ENCODE measurements at places on chromosomes 3 and 15.
A peak's percentile ranks its signal among the peaks of the same experiment; 100 is the strongest.

- peak; percentile 39 for DNase-seq
These were observed 60.6 kb upstream of the PLCL2 start for GRCh38 chr3:16824081-16824696.

GRCh38 chr3:126067959-126068358 is 16.0 kb downstream of the SLC41A3 start:
- no peak for DNase-seq

- no peak for DNase-seq
These were observed 12.7 kb downstream of the PLXND1 start for GRCh38 chr3:129593595-129594339.

GRCh38 chr15:80990955-80991354 is 1.3 kb upstream of the MESD start:
- no peak for DNase-seq

DNA sequence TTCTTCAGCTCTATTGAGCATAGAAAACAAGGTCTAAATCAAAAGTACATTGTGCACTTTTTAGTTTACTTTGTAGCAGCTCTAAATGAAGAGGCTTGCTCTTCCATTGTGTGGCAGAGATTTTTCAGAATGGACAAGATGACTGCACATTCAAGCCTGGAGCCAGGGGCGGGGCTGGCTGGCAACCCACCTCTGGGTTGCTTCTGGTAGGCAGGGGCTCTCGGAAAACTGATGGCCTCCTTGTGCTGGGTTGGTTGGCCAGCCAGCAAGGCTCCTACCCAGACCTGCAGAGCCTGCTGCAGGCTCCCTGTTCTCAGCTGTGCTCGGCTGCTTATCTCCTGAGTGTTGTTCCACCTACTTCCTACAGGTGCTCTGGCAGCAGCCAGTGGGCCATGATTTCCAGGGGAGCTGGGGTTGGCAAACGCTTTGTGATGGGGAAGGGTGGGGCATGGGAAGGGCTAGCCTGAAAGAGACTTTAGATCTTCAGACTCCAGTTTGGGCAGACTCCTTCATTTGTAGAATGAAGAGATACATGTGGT is 8.8 kb downstream of the BSN start:
- DNase-seq, result no peak

GRCh38 chr15:66138096-66138783 is 115.3 kb downstream of the MEGF11 start:
- no peak for DNase-seq

DNA sequence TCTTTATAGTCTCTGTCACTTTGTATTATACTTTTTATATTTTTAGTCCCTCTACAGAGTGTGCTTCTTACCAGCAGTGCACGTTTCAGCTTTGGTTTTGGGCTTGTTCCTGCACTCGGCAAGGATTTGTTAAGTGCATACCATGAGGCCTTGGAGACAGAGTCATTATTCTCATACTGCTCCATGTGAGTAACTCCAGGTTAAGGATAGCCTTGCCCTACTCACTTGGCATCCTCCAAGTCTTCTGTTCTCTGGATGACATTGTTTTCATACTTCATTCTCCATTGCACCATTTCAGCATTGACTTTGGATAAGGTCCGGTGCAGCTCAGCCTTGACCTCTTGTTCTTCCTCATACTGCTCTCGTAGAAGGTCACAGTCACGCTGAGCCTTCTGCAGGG is 96.4 kb downstream of the MYH15 start:
- no peak for DNase-seq

DNA sequence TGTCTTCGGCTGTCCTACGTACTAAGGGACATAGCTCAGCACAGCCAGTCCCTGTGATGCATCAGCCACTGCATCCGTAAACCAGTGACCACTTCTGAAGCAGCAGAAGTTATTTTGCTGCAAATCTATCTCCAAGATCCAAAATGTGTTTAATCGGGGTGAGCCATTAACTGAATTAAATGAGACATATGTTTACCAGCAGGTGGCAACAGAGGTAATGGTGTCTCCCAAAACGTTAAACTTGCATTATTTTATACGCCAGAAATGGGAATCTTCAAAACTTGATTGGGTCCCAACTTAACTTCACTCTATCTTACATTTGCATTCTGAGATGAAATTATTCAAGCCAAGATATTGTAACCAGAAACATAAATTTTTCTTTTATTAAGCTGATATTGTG is 75.3 kb upstream of the BOC start:
- DNase-seq, result no peak

GRCh38 chr3:142040941-142041491 is 108.3 kb downstream of the TFDP2 start:
- no peak for DNase-seq

GRCh38 chr3:78647726-78648125 is 1120.1 kb downstream of the ROBO1 start:
- no peak for DNase-seq

- DNase-seq, result no peak
These were observed 15.0 kb downstream of the MBNL1 start for GRCh38 chr3:152283492-152284381.

DNA sequence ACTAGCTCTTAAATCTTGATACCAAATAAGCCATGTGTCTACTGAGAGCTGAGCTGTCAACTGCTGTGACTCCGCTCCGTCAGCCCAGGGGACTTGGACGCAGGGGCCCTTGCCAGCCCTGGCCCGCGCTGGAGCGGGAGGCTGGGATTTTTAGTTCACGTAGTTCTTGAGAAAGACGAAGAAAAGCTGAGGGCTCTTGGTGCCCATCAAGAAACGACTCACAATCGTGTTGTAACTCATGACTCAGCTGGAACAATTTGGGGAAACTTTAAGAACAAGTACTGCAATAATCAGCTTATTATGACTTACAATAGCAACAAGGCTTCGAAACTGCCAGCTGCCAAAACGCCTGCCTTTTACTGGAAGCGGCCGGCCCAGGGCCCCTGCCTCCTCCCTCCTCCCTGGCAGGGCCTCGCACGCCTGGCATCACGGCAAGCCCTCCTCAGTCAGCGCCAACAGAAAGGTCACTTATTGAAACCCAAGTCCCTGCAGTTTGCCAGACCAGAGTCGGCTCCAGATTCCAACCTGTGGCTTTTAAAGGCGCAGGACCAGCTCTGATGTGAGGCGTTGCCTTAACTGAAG is 60.3 kb downstream of the RGMA start:
- DNase-seq, result no peak

- no peak for DNase-seq
These were observed 102.5 kb downstream of the PDCD6IP start for GRCh38 chr3:33900809-33901505.

- no peak for DNase-seq
These were observed 11.8 kb upstream of the SLC6A11 start for GRCh38 chr3:10804183-10804648.

DNA sequence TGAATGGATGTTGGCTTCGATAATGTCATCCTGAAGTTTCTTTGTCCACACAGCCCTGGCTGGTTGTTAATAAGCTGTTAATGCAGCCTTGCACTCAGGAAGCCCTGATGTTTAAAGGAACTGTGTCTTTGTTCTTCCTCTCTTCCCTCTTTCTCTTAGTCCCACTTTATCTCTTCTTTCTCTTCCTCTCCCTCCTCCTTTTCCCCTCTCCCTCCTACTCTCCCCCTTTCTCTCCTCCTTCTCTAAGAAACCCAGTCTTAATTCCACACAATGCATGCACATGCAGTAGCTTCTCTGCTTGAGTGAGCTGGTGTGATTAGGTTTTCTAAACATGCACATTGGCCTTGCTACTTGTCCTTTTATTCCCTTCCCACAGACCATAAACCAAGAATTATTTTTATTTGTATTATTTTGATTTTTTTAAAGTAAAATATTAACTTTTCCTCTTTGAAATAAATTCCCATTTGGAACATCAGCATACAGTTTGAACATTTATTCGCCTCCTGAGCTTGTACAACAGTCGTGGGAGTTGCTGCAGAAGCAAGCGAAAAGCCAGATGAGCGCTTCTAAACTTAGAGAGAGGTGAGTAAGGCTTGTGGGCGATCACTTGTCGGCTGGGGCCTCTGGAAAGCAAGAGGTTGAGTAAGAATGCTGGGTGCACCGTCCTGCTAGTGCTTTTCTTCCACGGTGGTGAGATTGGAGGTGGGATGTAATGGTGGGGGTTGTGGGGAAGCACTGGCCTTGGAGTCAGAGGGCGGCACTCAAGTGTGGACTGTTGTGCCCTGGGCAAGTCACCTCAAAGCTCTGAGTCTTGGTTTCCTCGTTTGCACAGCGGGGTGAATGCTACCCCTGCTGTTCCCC is 7.2 kb downstream of the GHRL start:
- no peak for DNase-seq

DNA sequence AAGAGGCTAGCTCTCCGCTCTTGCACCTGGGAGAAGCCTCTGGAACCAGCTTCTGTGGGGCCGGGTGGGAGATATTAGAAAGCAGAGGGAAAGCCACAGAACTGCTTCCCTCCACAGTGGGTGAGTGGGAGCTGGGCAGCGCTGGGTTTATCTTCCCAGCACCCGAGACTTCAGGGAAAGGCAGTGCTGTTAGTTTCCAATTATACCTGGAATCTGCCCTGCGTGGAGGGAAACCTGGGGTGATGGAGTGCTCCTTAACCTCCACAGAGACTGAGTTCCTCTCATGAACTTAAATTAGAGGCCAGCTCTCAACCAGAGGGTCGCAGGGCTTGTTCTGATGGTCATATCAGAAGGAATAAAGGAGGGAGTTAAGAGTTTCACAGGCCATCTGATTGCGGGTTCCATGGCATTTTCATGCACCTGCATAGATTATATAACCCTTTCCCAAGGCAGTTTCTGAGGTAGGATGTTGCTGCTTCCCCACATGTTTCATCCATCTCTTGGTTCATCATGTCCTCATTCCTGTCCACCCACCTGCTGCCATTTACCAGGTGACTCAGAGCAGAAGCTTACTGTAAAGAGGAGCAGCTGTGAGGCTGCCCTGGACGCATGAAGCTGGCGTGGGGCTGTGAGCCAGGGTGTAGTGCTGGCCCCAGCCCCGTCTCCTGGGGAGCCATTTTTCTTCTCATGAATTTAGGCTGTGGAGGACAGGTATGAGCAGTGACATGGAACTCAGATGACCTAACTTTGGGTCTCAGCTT is 42.5 kb downstream of the CA12 start:
- DNase-seq, result no peak

- DNase-seq, result no peak
These were observed 25.2 kb downstream of the TMEM202 start for GRCh38 chr15:72423256-72423655.

- no peak for DNase-seq
These were observed 17.5 kb upstream of the GNAT1 start for GRCh38 chr3:50173685-50174516.

DNA sequence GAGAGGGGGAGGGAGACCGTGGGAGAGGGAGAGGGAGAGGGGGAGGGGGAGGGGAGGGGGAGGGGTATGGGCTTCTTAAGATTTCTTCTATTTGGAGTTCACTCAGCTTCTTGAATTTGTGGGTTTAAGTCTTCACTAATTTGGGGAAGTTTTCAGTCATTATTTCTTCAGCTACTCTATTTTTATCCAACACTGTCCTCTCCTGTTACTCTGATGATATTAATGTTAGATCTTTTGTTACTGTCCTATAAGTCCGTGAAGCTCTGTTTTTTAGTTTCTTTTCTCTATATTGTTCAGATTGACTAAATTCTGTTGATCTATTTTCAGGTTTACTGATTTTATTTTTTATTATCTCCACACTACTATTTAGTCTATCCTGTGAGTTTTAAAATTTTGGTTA is 351.5 kb upstream of the TPM1 start:
- no peak for DNase-seq

- DNase-seq, result no peak
These were observed 78.9 kb upstream of the GSK3B start for GRCh38 chr3:120173056-120173675.

DNA sequence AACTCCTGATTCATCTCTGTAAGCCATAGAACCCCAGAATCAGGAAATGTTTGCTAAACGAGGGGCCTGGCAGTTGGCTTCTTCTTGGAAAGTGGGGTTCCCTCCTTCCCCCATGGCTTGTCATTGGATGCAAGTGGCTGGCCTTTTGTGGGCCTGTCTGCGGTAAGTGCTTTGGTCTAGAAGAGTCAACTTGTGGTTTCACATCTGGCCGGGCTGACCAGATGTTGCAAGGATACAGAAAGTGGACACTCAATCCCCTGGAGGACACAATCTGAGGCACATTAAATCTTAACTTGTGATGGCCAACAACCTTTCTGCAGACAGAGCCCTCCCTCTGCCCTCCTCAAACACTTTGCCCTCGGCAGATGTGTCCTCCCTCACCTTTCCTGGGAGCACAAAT is 1.1 kb downstream of the FAH start:
- DNase-seq, result no peak

DNA sequence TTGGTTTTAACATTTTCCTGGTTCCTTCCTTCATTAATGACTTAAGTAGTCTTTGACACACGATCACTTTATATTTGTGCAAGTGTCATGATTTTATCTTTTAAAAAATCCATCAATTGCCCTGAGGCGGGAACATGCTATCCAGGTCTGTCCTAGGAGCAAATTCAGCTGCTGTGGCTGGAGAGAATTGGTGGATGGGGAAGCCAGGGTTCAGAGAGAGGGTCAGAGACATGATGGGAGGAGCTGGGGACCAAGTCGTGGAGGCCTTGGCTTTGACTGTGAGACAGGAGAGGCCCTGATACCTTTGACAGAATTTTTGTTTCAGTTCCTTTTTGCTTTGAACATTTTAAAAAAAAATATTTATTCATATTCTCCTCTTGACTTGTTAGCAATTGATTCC is 89.0 kb downstream of the CHRNA7 start:
- no peak for DNase-seq

DNA sequence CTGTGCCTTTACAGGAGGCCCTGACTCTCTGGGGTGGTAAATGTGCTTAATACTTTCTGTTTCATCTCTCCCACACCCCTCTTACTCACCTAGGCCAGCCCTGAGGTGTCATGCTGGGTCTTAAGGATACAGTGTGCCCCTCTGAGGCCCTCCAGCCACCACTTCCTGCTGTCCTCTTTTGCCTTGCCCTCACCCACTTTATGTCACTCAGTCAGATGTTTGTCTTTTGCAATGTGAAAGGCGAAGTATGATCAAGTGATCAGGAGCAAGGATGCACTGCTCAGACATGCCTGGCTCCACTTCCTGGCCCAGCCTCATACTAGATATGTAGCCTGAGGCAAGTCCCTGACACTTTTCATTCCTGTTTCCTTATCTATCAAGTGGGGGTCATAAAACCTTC is 339.0 kb upstream of the NR2E3 start:
- no peak for DNase-seq

- no peak for DNase-seq
These were observed 359.6 kb downstream of the NTRK3 start for GRCh38 chr15:87896936-87897335.

GRCh38 chr15:29091666-29092065 is 178.0 kb downstream of the NSMCE3 start:
- DNase-seq, result no peak
